Activated T-helper 17 cell treated with anti-CD3 and anti-CD28 coated beads, Interleukin-2, amount 50 U/mL, for 72 hours (primary cell): ENCODE measurements at places on chromosomes 2 and 18.

DNA sequence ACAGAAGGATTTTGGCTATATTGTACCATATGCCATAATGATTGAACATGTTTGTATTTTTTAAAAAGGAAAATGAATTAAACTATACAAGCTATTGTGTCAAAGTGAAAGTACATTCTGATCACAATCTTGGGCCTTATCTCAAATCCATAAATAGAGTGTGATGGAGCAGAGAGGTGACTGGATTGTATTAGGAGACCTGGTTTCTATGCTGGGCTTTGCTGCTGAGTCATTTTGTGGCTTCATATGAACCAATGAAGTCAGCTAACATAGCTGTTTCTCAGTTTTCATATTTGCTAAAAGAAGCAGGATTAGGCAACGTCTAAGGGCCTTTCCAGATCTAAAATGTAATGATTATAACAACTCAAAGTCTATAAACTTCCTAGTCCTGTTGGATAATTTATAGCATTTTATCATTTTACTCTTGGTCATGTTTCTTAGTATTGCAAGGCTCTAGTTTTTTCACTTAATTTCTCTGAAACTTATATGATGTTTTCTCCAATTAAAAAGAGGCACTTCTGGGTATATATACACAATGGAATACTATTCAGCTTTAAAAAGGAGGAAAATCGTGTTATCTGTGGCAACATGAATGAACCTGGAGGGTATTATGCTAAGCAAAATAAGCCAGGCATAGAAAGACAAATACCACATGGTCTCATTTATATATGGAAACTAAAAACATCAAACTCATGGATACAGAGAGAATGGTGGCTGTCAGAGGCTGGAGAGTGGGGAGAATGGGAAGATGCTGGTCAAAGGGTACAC is 112.3 kb downstream of the MEP1B start:
- peak; percentile 74 for ATAC-seq

DNA sequence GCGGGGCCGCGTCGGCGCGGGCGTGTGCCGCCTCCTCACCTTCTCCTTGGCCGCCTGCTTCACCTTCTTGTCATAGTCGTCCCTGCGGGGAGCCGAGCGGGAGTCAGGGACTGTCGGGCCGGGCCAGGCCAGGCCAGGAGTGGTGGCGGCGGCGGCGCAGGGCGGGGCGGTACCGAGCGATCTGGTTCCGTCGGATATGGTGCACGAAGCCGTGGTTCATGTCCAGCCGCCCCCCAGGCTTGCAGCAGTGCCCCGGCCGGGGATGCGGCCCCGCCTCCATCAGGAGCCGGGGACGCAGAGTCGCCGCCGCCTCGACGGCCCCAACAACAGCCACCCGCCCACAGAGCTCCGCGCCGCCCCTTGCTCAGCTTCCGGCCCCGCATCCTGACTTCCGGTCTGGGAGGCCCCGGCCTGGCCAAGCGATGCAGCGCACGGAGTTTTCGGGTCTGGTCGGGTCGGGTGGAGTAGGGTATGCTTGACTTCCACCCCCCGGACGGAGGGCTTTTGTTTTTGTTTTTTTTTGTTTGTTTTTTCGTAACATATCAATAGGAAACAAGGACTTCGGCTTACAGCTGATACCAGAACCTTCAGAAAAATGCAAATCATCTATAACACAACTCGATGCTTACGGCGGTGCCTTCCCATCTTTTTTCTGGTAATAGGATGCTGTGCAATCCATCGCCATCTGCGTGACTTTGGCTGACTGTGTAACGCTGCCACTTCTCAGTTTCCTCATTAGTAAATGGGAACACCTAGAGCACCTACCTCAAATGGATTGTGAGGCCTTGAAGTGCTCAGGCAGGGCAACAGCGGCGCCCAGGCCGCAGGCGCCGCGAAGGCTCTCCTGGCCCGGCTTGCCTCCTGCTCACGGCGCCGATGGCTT is at the start of gene C2orf68:
TSS of gene C2orf68 (minus strand) at position 362 of the 883 bp plus-strand sequence. CDS start at position 280, 82 bp downstream.
- peak; percentile 82 for ATAC-seq

- peak; percentile 78 for ATAC-seq
Observed at GRCh38 chr2:8514796-8515758, 166.8 kb upstream of the ID2 start.

- peak; percentile 87 for ATAC-seq
Observed at GRCh38 chr18:59921384-59921891, 21.6 kb downstream of the PMAIP1 start.

DNA sequence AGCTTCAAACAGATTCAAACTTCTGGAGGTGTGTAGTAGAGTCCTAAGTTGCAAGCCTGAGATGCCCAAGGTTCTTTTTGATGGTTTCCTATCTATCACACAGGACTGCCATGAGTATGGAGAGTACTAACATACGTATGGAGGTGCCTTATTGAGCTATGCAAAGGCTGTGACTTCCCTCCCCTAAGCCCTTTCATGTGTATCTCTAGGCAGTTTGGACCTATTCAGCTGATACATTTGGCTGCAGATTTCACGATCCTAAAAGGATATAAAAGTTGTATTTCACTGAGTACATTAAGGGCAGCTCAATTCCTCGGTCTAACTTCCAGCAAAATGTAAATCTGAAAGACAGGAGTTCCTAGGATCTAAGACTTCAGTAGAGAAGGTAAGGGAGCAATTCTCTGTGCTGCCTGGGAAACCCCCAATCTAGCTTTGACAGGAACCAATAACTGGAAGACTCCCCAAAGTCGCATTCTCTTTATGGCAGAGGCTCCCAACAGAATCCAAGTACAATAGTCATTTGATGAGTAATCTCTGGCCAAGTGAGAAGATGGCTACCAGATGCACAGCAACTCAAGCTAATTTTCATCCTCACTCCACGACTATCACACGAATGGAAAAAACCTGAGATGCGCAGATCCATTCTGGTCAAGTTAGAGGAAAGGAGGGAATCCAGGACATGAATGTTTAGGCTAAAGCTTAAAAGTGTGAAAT is 83.8 kb downstream of the ATL2 start:
- no peak for ATAC-seq

DNA sequence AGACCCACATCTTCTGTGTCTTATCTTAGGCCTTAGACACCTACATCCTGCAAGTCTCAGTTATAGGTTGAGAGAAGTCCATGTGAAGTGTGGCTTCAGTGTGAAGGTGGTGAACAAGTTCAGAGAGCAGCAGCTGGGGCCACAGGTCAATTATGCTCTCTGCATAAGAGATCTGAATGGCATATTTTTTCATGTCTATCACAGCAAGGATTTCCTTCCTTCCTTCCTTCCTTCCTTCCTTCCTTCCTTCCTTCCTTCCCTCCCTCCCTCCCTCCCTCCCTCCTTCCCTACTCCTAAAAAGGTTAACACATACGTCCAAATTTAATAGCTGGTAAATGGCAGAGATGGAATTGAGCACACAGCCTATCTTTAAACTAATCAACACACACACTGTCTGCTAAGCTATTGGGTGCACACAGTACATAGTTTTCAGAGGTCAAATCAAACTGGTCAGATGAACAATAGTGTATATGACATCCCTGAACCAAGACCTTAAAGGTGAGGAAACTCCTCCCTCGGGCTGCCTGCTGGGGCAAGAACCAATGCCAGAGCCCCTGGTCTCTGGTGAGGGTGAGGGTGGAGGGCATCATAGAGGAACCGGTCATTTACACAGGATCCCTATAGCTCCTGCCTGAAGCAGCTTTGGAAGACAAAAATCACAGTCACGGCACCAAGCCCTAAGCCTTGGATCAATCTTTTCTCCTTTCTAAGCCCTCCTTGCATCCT is 240.9 kb downstream of the ICOS start:
- ATAC-seq = peak; percentile 47

- ATAC-seq = no peak
Observed at GRCh38 chr18:42883169-42883568, 232.3 kb downstream of the RIT2 start.

DNA sequence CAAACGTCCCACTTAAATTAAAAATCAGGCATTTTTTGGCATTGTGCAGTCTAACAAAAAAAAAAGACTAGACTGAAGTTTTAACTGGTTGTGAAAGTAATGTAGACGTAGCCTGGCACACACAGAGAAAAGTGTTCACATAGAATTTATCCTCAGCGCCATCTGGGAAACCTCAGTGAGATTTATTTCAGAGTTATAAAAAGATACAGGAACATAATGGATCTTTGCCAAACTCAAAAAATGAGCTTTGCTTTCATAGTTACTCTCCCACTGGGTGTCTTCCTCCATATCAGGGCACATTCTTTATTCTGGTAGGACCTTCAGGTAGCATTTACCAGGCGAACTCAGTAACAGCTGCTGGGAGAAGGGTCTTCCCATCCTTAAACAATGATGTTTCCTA is 532.4 kb upstream of the SALL3 start:
- ATAC-seq = no peak

DNA sequence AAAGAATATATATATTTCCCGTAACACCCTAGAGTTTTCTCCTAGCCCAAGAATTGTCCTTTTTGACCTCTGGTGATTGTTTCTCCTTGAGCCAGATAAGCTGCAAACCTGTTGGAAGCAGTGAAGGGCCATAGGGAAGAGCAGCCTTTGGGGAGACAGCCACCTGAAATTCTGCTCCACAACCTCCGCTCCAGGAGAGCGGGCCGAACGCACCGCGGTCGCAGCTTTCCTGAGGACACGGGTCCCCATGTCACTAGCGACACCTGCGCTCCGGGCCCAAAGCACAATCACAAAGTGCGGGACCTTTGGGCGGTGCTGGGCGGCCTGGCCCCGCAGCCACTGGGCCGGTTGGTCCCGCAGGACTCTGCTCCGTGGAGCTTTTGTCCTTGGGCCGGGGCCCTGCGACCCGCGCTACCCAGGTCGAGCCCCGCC is 557 bp upstream of the DSG2 start:
- ATAC-seq = no peak

DNA sequence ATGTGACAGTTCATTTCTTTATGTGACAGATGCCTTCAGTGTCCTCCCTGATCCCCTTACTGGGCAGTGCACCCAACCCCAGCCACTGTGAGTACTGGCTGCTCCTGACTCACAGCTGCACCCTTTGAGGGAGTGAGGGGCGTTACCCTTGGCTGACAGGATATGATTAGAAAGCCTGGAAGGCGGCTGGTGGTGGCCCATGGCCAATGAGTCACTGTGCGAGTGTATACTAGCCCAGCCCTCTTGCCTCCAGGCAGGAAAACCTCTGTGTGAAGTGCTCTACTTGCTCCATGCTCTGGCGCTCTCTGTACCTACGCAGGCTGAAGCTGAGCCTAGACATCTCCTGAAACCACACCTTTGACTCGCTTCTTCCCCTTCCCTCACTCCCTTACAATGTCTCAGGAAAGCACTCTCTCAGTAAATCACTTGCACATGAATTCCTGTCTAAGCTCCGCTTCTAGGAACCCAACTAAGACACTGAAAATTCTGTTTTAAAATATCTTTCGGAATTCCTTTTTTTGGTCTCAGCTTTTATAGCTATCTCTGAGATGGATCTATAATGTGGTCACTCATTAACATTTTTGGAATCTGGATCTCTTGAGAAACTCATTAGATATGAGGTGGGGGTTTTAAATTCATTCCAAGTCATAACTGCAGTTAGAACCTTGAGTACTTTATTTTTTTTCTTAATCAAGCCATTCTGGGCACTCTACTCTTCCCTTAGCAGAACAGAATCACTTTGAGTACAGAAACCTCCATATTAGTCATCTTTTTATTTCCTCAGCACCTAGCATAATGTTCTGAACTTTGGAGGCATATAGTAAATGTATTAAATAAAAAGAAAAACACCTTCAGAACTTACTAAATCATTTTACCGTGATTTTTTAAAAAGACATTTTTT is 25.3 kb upstream of the STAM2 start:
- ATAC-seq = peak; percentile 97

DNA sequence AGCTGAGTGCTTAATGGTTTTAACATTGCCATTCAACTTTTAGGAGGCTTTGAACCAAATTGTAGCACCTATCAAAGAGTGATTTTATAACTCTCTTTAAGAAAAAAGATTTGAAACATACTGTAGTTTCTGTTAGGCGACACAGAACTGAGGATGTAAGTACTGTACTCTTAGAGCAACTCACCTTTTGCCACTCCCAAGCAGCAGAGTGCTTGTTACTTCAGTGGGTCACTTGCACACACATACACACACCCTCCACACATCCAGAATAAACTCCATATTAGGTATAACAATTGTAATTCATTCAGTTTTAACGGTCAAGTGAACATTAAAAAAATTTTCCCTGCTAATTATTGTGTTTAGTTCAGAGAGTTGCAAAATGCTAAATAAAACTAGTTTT is 118.3 kb downstream of the CAMKMT start:
- ATAC-seq = no peak

GRCh38 chr18:75198036-75198435 is 10.9 kb downstream of the PTGR3 start:
- ATAC-seq = no peak

DNA sequence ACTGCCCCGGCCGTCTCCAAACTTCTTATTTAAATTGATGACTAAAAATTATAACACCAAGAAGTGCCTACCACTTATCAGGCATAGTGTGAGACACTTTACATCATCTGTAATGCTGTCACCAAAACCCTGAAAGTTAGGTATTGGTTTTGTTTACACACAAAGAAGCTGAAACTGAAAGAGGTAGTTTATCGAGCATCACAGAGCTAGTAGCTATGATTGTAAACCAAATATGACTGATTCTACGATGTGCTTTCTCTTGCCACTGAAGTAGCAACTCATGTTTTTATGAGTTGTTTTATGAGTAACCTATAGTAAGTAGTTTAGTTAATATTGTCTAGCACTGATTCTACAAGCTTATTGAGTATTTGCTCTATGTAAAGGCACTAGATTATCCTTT is 31.5 kb downstream of the DYNC1I2 start:
- peak; percentile 99 for ATAC-seq

GRCh38 chr2:202114291-202114690 is 41.2 kb downstream of the KIAA2012 start:
- ATAC-seq = no peak

GRCh38 chr2:69734035-69734611 is 7.8 kb upstream of the ANXA4 start:
- no peak for ATAC-seq

- ATAC-seq = no peak
Observed at GRCh38 chr2:11659851-11660250, 10.1 kb downstream of the NTSR2 start.

DNA sequence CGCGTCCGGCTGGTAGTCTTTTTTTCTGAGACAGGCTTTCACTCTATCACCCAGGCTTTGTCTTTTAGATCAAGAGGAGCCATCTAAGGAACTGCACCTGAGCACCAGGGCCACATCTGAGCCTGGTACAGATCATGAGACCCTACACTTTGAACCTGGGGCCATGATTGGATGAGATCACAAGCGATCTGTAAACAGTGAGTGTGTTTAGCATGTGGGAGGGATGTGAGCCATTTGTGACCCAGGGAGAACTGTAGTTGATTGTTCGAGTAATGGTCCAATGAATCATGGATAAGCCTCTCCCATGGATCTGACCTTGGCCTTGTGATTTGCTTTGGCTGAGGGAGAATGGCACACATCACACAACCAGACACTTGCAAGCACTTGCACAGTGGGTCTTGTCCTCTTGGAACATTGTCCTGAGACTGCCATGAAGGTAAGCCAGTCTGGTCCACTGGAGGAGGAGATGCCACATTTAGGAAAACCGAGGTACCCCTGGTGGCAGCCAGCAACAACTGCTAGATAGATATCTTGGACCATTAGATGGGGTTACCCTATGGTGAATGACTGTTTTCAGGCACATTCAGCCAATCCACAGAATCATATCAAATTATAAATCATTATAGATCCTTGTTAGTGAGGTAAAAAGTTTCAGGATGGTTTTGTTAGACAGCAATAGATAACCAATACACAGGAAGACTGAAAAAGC is 19.5 kb upstream of the DTNB start:
- no peak for ATAC-seq
